ENCODE measurements at places on chromosomes 1 and 21. TPM values are rescaled to one million over a fixed set of nuclear protein-coding genes. Genes with fewer than 3 reads are reported as not detected.

ELAVL4 gene
- not detected for total RNA-seq

IGSF3 gene
- total RNA-seq: 0.53 TPM

PLEKHA6 gene
- 1.5 TPM for total RNA-seq

PTCH2 gene
- 0.40 TPM for total RNA-seq

Measured in aortic smooth muscle cell (primary cell).